ENCODE measurements at places on chromosomes 12 and 14.
A peak's percentile ranks its signal among the peaks of the same experiment; 100 is the strongest.

DNA sequence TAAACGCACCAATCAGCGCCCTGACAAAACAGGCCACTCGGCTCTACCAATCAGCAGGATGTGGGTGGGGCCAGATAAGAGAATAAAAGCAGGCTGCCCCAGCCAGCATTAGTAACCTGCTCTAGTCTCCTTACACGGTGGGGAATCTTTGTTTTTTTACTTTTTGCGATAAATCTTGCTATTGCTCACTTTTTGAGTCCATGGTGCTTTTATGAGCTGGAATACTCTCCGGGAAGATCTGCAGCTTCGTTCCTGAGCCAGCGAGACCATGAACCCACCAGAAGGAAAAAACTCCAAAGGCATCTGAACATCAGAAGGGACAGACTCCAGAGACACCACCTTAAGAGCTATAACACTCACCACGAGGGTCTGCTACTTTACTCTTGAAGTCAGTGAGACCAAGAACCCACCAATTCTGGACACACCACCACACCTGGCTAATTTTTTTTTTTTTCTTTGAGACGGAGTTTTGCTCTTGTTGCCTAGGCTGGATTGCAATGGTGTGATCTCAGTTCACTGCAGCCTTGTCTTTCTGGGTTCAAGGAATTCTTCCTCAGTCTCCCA is 6.9 kb upstream of the COPS7A start:
- no peaks in the 10 kb centered on the region for H3K4me1 ChIP-seq
- no peak overlapping the region for H3K4me3 ChIP-seq
- H3K27ac ChIP-seq = no peak overlapping the region
- no peaks in the 10 kb centered on the region for H3K36me3 ChIP-seq

DNA sequence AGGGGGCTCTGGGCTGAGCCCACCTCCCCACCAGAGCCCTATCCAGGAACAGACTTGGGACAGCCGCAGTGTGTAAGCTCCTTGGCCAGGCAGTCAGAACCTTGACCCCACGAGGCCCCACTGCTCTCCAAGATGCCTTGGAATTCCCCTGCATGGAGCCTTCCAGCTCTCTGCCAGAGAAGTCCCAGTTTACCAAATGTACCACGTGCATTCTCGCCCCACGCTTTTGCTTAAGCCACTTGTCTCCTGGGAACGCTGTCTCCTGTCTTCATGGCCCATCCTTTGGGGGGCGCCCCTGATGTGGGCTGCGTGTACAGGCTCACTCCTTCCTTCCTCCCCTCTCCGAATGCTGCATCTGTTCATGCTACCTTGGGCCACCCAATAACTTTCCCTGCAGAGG is 7.9 kb downstream of the FAIM2 start:
- H3K27ac ChIP-seq = no peak overlapping the region
- H3K27me3 ChIP-seq = no peaks in the 10 kb centered on the region
- H3K36me3 ChIP-seq = no peaks in the 10 kb centered on the region
- H3K4me1 ChIP-seq = peaks cover 8% of the 10 kb centered on the region

DNA sequence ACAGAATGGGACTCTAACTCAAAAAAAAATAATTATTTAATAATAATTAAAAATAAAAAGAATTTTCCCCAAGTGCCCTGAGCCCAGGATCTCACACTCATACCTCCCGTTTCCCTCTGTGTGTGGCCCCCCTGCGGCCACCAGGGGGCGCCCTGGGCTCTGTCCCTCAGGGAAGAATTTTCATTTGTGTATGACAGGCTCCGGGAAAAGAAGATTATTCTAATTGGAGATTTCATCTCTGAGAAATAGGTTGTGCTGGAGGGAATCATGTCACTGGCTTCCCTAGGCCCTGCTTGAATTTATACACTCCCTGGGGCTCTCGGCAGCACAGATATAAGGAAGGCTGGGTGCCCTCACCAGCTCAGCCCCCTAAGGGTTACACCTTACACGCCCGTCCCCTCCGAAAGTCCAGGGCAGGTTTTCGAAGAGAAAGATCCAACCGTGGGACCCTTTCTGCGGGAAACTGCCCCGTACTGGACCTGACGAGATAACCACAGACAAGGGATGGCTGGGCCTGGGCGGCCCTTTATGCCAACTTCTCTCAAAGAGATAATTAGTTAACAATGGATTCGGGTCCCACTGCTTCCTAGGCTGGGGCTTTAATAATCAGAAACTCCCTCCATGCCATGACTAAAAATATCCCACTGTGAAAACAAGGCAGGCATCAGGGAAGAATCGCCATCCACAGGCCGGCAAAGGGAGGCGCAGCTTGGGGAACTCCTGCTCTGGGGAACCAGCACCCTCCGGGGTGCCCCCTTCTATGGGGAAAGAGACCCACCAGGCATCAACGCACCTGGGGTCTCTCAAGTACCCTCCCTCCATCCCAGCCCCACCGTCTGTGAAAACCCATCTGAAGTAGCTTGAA is 80.7 kb downstream of the KDM2B start:
- peak overlapping the region; percentile 89 for H3K27ac ChIP-seq
- peaks cover 5% of the 10 kb centered on the region for H3K4me1 ChIP-seq
- H3K27me3 ChIP-seq = no peaks in the 10 kb centered on the region
- peak; percentile 76 for DNase-seq
- no peaks in the 10 kb centered on the region for H3K36me3 ChIP-seq

DNA sequence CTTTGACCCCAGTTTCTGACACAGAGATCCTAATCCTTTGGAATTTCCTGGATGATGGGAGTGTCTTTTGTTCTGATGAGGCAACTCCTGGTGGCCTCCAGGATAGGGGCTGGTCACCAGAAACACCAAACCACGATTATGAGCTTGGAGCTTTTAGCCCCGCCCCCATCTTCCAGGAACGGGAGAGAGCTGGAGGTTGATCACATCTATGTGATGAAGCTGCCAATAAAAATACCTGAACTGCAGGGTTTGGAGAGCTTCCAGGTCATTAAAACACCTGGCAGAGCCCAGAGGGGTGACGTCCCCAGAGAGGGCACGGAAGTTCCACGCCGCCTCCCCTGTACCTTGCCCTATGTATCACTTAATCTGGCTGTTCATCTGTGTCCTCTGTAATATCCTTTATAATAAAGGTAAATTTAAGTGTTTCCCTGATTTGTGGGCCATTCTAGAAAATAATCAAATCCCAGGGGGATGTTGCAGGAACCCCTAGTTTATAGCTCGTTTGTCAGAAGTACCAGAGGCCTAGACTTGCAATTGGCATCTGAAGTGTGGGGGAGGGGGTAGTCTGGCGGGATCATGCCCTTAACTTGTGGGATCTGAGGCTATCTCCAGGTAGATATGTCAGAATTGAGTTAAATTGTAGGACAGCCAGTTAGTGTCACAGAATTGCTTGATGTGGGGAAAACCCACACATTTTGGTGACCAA is 21.2 kb downstream of the APPL2 start:
- no peaks in the 10 kb centered on the region for H3K4me1 ChIP-seq
- no peaks in the 10 kb centered on the region for H3K36me3 ChIP-seq
- no peak overlapping the region for H3K4me3 ChIP-seq
- no peaks in the 10 kb centered on the region for H3K27me3 ChIP-seq
- no peak for DNase-seq

DNA sequence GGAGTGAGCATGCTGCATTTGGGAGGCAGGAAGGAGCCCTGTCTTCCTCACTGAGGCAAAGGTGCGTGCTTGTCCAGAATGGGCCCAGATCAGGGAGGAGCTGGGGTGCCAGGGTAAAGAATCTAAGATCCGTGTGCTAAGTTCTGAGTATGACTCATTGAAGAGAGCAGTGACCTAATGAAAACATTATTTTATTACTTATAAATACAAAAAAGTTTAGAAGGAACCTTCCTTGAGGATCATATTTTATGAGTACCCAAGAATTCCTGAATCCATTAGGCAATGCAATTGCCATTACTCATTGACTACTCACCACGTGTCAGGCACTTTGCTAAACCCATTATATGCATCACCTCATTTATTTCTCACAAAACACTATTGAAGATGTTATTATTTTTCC is 264.7 kb downstream of the EGLN3 start:
- no peaks in the 10 kb centered on the region for H3K36me3 ChIP-seq
- H3K4me3 ChIP-seq = no peak overlapping the region
- H3K4me1 ChIP-seq = no peaks in the 10 kb centered on the region
- H3K27me3 ChIP-seq = no peaks in the 10 kb centered on the region

DNA sequence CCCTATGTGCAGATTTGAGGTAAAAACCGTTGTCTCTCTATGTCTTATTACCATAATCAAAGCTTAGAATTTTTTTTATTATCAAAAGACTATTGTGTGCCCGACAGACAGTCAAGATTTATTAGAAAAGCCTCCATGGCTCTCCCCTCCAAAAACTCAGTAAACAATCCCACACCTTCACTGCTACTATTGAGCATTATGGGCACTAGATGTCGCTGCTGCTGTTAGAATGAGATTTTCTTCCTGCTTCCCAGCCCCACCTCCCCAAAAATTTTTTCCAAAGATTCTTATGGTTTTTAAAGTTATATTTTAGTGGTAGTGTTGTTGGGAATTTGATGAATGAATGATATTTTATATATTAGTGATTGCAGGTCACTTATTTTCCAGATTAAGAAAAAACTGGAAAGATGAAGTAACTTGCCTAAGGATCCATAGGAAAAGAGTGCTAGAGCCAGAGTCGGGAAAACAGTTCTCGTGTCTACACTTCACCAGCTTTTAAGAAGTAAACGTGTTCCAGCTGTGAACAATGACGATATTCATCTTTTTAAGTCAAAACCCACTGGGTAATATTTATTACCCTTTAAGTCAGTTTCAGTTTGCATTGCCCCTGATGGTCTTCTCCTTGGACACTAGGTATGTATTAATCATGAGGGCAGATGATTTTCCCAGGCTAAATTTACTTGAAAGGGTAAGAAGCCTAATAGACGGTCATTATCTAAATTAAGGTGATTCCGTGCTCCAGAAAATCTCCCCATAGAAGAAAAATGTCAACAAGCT is 12.2 kb upstream of the FOXG1 start:
- no peak overlapping the region for H3K27ac ChIP-seq
- H3K4me3 ChIP-seq = no peak overlapping the region
- H3K4me1 ChIP-seq = peaks cover 46% of the 10 kb centered on the region
- DNase-seq = peak; percentile 79
- no peaks in the 10 kb centered on the region for H3K36me3 ChIP-seq

- DNase-seq = no peak
- H3K27ac ChIP-seq = no peak overlapping the region
- no peak overlapping the region for H3K4me3 ChIP-seq
- no peaks in the 10 kb centered on the region for H3K4me1 ChIP-seq
- no peaks in the 10 kb centered on the region for H3K27me3 ChIP-seq
Observed at GRCh38 chr12:103924761-103925641, 5.2 kb upstream of the HSP90B1 start.

DNA sequence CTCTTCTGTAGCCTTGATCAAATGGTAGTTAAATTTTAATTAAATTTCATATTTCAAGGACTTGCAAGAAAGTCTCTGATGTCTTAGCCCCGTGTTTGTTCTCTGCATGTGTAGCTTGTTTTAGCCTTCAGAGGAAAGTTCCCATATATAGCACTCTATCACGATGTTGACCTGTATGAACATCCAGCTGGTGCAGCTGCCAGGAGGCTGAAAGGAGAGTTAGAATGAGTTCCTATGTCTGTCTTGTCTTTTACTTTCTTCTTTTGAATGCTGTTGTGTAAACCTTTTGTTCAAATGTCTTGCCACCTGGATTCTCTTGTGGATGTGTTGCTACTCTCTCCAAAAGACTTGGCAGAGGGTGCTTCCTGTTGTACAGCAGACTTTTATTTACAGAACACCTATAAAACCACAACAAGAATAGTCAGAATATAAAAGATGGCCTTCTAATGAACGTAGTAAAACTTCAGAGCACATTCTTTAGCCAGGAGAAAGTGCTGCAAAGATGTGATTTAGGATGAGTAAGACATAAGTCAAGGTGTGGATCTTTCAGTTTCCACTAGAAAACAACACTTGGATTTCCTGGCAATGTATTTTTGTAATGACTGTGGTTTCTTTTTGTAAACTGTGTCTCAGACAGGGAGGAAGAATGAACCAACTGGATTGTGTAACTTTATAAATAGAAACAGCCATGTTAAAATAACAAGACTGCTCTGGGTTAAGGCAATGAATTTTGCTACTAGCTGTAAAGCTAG is 17.2 kb downstream of the NAV3 start:
- no peak overlapping the region for H3K27ac ChIP-seq
- DNase-seq = no peak
- H3K27me3 ChIP-seq = no peaks in the 10 kb centered on the region
- H3K4me1 ChIP-seq = no peaks in the 10 kb centered on the region
- no peaks in the 10 kb centered on the region for H3K36me3 ChIP-seq
- H3K4me3 ChIP-seq = no peak overlapping the region

DNA sequence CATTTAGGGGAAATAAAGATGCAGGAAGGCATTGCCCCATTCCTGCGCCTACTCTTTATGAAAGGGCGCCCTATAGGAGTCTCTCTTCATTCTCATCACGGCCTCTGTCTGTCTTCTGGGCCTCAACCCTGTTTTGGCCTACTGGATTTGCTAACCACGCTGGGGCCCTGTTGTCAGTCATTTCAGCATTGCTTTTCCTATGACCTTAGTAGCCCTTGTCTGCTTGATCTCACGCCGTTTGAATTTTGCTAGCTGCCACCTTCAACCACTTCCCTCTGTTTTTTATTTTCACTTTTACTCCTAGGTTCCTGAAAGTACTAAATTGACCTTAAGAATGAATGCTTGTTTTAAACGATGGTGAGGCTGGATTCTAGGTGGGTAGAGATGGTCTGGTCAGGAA is 139.0 kb downstream of the SYNE2 start:
- no peaks in the 10 kb centered on the region for H3K36me3 ChIP-seq
- no peak overlapping the region for H3K4me3 ChIP-seq
- H3K27ac ChIP-seq = no peak overlapping the region
- no peak for DNase-seq
- no peaks in the 10 kb centered on the region for H3K27me3 ChIP-seq

GRCh38 chr12:110739894-110740293 is 2.8 kb downstream of the PPP1CC start:
- H3K36me3 ChIP-seq = no peaks in the 10 kb centered on the region
- H3K27me3 ChIP-seq = no peaks in the 10 kb centered on the region
- peaks cover 39% of the 10 kb centered on the region for H3K4me1 ChIP-seq
- H3K4me3 ChIP-seq = peak overlapping the region; percentile 99

DNA sequence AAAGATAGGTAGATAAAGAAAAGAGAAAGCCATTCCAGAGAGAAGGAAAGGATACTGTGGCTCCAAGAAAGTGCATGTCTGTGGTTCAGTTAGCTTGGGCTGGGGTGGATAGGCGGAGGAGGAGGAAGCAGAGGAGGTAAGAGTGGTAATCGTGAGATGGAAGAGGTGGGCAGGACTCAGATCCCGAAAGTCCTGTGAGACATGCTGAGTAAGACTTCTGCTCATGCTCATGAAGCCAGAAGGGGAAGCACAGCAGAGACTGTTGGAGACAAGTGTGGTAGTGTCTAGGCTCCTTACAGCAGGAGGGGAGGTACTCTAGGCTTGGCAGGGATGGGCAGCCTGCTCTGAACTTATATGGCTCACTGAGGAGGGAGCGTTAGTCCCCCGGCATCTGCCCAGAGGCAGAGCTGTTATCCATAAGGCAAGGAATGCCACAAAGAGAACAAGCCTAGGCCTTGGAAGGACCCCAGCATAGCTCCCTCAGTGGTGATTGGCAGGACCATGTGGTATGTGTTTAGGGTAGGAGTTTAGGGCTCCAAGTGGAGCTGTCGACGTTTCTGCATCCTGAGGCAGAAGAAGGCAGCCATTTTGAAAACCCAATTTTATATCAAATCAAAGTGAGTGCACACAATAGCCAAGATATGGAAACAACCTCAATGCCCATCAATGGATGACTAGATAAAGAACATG is 135.3 kb downstream of the SMOC1 start:
- no peak overlapping the region for H3K27ac ChIP-seq
- H3K36me3 ChIP-seq = no peaks in the 10 kb centered on the region
- no peaks in the 10 kb centered on the region for H3K4me1 ChIP-seq
- no peak for DNase-seq
- H3K27me3 ChIP-seq = no peaks in the 10 kb centered on the region
